ENCODE measurements at places on chromosomes 16 and 17.

DNA sequence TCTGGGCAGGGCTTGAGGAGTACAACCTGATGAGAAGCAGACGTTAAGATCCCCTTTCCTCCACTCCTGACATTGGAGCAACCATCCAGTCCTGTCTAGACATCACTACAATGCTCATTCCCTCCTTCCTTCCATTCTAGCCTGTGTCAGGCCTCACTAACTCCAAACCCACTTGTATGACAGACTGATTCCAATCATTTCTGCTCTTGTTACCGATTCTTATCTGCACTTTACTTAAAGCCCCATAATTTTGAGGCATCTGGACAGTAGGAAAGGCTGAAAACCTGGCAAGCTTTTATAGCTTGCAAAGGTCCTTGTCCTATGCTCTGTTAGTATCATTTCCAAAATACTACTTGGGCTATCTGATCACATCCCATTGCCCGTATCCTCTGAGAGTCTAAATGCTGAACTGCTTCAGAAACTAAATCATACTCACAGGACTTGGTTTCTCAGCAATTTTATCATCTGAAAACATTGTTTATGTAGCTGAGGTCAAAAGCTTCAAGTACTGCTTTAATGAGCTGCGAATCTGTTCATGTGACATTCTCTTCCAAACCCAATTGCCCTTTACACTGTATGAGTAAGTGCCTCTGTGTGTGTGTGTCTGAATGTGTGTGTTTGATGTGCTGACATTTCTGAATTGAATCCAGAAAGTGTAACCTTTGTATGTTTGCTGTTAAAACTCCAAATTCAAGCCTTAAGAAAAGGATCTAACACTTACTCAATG lies 57.2 kb upstream of the CACNG3 start:
- DNase-seq: no peak

DNA sequence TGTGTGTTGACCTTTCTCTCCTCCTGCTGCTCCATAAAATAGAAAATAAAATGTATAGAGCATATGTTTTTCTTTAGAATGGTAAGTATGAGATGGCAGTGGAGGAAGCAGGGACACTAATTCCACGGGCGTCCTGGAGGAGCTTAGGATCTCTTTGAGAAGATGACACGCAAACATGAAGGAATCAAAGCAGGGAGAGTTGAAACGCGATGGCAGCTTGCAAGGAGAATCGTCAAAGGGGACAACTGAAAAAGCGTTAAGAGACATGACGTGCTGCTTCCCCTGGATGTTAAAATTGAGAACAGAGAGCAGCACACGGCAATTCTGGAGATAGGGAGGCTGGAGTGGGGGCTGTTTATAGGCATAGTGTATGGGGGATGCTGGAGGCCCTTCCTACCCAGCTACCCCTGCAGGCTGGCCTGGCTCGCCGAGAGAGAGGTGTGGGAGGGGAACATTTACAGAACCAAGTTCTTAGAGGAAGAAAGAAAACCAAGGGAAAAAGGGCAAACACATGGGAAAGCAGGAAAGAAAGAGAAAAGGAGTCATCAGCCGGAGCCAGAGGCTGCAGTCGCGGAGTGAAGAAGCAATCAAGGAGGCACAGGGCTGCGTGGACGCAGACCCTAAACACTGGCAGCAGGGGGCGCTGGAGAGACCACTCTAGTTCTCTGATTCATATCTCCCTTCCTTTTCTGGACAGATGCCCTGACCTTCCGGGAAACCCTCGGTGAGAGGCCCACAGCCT lies 55.8 kb downstream of the MYH13 start:
- no peak for DNase-seq

DNA sequence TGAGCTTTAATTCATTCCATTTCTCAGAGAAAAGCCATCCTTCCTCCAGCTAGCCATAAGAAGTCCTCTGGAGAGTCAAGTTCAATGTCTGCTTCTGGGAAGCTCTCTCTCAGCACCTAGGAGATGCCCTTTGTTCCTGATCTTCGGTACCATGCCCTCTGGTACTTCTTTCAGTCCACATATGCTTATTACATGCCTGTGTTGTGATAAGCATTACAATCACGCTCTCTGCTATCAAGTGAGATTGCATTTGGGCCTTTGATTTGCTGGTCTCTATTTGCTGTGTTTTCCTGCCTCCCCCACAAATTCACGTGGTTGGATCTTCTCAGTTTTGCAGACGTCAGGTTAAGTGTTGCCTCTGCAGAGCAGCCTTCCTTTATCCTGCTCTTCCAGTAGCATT lies 178.1 kb downstream of the TOX3 start:
- DNase-seq: no peak

GRCh38 chr17:29640413-29640812 lies 17.7 kb upstream of the CORO6 start:
- no peak for DNase-seq

DNA sequence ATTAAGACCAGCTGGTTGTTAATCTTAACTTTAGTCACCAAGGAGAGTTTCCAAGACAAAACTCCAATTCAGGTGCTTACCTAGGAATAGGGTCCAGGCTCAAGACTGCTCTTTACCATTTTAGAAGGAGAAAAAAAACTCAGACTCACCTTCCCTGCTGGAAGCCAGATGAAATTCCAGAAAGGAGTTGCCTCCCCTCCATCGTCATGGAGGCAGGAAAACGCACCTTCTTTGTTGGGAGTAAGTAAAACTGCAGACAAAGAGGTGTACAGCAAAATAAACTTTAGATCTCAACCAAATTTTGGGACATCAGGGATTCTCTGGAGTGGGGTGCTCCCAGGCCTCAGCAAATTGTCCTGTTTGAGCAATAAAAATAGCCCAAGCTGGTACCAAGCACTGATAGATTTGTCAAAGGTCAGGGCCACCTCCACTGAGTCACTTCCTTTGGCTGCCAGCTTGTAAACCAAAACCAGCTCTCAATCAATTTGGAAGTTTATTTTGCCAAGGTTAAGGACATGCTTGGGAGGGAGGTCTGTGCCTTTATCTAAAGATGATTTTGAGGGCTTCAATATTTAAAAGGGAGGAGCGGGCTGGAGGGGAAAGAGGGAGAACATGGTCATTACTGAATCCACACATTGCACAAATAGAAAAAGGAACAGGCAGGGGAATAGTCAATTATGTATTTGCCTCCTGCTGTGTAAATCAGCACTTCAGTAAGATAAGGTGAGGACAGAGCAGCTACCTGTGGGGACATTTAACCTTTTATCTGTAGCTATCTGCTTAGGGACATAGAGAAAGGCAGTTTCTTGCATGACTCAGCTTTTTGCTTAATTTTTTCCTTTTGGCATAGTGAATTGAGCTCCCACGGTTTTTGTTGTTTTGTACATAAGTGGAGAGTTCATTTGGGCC lies 1.5 kb upstream of the ALDH3A2 start:
- DNase-seq: no peak

- DNase-seq: no peak
Observed at GRCh38 chr17:65952015-65952414, 239.9 kb downstream of the CEP112 start.

- DNase-seq: no peak
Observed at GRCh38 chr16:88289561-88289960, 93.2 kb upstream of the ZNF469 start.

DNA sequence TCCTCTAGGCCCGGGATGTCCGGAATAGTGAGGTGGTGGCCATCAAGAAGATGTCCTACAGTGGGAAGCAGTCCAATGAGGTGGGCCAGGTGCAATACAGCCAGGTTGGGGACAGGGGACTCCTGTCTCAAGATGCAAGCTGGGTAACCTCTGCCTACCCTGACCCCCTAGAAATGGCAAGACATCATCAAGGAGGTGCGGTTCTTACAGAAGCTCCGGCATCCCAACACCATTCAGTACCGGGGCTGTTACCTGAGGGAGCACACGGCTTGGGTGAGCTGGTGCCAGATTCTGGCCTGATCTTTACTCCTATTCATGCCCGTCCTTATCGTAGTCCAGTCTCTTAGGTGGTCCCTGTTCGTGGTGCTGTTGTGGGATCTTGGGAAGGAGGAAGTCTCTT lies 4.4 kb downstream of the TAOK2 start:
- no peak for DNase-seq

DNA sequence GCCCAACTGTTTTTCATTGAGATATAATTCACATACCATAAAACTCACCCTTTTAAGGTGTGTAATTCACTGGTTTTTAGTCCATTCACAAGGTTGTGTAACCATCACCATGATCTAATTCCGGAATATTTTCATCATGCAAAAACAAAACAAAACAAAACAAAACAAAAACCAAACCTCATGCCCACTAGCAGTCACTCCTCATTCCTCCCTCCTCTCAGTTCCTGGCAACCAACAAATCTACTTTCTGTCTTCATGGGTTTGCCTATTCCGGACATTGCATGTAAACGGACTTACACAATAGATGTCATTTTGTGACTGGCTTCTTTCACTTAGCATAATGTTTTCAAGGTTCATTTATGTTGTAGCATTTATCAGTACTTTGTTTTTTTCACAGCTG lies 4.5 kb upstream of the NOD2 start:
- DNase-seq: no peak

DNA sequence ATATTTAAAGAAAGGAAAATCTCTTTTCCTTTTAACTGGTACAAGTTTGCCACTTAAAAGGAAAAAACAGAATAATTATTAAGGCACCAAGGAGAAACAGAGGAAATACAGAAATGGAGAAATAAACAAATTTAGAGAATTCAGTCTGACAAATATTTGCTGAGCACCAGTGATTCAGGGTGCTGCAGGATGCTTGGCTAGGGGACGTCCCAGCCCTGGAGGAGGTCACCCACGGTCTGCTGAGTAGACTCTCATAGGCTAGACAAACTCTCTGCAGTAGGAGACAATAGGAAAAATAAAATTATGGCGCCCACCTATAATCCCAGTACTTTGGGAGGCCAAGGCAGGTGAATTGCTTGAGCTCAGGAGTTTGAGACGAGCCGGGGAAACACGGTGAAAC lies 15.9 kb downstream of the C1QTNF1 start:
- DNase-seq: no peak

DNA sequence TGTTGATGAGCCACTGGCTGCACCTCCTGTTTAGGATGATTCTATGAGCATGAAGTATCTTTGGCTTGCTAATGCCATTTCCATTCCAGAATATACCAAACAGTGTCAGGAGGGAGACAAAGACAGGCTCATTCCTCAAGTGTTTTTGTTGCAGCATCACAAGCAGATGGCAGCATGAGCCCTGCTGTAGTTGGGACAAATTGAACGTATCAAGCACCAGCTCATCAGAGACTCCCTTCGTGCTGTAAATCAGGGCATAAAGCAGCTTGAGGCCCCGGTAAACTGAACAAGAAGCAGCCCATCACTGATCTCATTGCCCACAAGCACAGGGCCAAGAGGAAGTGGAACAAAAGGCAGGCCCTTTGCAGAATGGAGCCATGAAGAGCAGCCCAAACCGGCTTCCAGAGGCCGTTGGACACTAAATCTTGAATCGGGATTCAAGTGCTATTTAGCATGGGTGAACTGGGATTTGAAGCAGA lies 45.9 kb upstream of the HS3ST3A1 start:
- DNase-seq: no peak

- DNase-seq: no peak
Observed at GRCh38 chr17:50173335-50173941, 7.6 kb downstream of the SGCA start.

DNA sequence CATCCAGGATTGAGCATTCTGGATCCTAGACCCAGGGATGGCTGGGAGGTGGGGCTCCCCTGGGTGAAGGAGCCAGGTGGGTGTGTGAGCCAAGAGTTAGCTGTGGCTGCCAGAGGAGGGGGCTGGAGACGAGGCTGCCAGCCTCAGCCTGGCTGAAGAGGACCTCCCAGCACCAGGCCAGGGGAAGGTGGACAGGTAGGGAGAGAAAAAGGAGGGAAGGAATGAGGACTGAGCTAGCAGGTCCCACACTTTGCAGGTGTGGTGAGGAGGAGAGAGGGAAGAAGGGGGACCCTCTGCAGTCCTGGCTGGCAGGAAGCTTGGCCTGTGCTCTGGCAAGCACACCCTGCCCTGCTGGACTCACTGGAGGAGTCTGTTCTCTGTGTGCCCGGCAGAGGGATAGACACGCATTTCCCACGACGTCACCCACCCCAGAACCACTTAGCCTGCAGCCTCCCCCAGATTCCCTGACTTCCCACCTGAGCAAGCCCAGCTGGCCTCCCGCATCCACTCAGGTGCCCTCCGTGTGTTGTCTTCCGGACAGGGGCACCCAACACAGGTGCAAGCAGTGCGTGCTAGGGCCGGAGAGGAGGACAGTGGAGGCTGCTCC lies 42.0 kb downstream of the SOCS3 start:
- no peak for DNase-seq

DNA sequence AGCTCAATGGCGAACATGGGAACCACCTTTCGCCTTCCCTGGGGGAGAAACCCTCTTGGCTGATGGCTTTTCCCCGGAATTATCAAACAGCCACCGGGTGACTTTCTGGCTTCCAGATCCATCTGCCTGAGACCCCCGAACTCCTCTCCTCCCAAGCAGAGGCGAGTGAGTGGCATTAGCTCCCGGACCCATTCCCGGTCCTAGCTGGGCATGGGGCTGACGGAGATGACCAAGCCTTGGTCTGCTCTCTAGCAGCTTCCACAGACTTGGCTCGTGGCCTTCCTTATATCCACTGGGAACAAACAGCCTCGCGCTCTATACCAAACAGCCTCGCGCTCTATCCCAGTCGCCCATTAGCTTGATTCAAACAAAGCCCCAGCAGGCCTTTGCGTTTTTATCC lies 62.4 kb downstream of the CCDC182 start:
- no peak for DNase-seq

DNA sequence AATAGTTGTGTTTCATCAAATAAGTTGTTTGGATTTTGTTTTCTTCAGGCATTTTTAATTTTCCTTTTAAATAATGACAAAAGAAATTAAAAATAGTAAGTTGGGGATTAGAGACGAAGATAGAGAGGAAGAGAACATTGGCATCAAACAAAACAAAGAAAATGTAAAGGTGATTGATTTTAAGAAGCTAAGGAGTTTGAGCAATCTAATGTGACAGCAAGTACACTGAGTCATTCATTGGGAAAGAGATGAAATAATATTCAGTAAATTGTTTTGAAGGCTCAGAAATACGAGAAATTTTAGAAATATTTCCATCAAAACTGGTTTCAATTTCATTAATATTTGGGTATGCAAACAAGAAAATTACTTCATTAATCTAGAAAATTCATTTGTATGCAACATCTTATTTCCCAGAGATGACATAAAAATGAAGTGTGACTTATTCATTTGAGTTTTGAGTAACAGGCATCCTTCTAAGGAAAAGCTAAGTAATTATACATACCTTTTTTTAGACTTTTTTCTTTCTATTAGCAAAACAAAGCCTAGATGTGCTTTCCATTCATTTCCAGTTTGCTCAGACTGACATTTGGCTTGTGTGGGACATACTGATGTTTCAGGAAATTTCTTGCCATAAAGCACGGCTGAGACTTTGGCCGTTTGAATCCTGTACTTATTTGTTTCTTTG lies 66.7 kb downstream of the COX10 start:
- no peak for DNase-seq

DNA sequence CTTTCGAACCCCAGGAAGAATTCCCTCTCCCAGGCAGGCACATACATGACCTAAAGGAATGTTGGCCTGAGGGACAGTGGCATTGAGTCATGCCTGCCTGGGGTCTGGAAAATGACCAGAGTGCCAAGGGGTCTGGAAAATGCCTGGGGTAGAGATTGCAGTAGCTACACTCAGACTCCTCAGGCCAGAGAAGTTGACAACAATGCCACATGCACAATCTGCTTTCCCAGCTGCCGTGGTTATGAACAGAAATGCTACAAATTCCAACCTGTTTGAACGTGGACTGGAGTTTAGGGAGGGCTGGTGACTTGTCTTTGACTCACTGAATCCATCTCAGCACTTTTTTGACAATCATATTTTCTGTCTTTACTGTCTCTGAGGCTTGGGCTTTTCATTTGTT lies 250.0 kb downstream of the ABCC12 start:
- no peak for DNase-seq
